Dermis blood vessel endothelial cell (primary cell): ENCODE measurements at places on chromosomes 13 and 19. TPM values are rescaled to one million over a fixed set of nuclear protein-coding genes. Genes with fewer than 3 reads are reported as not detected.

- DNase-seq, result no peak
These were observed 84.1 kb upstream of the ABCC4 start for GRCh38 chr13:95385373-95385772.

- DNase-seq, result peak; percentile 54
These were observed 23.1 kb downstream of the TBC1D4 start for GRCh38 chr13:75458696-75459422.

DNA sequence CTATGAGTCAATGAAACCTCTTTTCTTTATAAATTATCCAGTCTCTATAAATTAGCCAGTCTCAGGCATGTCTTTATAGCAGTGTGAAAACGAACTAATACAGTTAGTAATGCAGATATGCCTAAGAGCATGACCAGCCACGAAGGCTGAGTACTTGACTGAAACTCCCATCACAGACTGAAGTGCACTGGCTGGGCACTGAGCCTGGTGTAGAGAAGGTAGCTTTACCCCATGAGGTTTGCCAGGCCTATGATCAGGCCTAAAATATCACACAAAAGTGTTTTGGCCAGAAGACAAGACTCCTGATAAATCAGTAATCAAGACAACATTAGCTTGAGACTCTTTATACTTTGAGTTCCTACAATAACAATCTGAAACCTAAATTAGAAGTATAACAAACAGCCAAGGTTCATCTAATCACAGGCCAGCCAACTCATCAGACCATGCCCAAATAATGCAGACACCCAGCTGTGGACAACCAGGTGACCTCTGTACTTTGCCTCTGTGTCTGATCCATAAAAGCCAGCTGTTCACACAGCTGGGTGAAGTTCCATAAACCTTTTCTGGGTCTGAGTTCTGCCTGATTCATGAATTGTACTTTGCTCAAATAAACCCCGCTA, 771.8 kb upstream of the SLITRK1 start:
- no peak for DNase-seq

GRCh38 chr19:18815673-18816072, 16.1 kb upstream of the UPF1 start:
- no peak for DNase-seq

- peak; percentile 70 for DNase-seq
These were observed 10.6 kb downstream of the REXO1 start for GRCh38 chr19:1837625-1838105.

DNA sequence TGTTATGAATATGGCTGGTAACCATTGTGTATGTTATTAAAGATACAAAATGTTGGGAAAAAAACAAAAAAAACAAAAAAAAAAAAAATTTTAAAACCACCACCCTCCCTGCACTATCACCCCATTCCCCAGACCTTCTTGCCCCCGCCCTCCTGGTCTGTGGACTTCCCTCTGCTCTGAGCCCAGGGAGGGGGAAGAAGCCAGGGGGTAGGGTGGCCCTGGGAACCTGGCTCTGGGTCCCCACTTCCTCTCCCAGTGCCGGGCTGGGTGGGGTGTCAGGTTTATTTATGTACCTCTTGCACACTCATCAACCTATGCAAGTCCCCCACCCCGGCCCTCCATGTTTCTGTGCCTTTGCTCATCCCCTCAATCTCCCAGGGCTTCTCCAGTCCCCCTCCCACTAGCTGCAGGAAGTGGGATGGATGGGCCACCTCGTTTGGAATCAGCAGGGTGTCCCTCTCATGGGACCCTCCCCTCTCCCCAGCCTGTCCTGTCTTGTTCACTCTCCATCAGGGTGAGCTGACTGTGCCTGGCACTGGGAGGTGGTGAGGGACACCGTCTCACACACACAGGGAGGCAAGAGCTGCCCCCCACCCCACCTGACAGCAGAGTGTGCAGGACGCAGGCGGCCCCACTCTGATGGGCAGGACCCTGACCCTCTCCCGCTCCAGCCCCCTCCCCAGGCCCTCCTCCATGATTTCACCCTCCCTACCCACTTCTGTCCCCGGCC, 5.9 kb downstream of the PAF1 start:
- no peak for DNase-seq

DNA sequence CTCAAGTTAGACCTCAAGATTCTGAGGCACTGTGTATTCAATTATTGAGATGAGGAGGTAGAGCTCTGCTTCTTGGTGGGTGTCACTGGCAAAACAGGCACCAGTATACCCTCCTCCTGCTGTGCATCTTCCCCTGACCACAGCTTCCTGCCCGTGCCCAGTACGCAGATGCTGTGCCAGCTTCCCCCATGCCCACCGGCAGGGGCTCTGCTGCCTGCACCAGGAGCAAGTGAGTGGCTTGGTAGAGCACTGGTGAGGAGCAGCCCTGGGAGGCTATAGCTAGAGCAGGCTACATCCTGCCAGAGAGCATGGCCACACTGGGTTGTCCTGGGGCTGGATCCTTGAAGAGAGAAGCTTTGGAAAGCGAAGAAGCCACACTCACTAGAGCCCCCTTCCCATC, 21.0 kb upstream of the RNF17 start:
- no peak for DNase-seq

DNA sequence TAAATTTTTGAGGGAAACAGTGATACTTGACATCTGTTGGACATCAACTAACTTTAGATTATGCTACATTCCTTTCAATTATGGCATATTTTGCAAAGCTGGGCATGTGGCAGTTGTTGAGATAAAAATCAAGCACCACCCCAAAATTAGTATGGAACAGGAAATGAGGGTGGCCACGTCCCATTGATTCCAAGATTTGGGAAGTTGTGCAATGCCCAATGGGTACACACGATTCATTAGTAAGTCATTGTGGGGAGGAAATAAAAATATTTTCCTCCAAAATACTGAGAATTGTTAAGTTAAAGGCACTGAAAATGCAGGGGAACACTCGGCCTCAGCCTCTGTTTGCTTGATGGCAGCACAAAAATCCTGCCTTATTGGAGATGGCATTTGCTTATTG, 7.6 kb downstream of the ERICH6B start:
- DNase-seq, result no peak

GRCh38 chr13:110412132-110412914, 105.2 kb downstream of the COL4A2 start:
- DNase-seq, result peak; percentile 97

GRCh38 chr13:20988033-20988908, 73.1 kb downstream of the LATS2 start:
- no peak for DNase-seq

GRCh38 chr13:40401911-40402776, 264.3 kb downstream of the FOXO1 start:
- DNase-seq, result peak; percentile 97

- no peak for DNase-seq
These were observed 45.5 kb downstream of the IER2 start for GRCh38 chr19:13195678-13196077.

DNA sequence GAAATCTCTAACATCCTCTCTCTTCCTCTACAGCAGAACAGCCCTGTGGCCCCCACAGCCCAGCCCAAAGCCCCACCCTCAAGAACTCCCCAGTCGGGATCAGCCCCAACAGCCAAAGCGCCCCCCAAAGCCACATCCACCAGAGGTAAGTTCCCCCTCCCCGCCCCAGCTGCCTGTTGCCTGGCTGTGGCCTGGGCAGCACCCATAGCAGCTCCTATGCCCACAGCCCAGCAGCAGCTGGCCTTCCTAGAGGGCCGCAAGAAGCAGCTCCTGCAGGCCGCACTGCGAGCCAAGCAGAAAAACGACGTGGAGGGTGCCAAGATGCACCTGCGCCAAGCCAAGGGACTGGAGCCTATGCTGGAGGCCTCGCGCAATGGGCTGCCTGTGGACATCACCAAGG, 14.5 kb downstream of the CC2D1A start:
- DNase-seq, result no peak

- DNase-seq, result no peak
These were observed 37.3 kb downstream of the PHF11 start for GRCh38 chr13:49533011-49533410.

- peak; percentile 11 for DNase-seq
These were observed 16.8 kb upstream of the OR1M1 start for GRCh38 chr19:9070066-9070465.

- no peak for DNase-seq
These were observed 617.7 kb downstream of the DCT start for GRCh38 chr13:93861818-93862217.

GRCh38 chr19:1705367-1705766, 47.9 kb upstream of the ONECUT3 start:
- no peak for DNase-seq

DNA sequence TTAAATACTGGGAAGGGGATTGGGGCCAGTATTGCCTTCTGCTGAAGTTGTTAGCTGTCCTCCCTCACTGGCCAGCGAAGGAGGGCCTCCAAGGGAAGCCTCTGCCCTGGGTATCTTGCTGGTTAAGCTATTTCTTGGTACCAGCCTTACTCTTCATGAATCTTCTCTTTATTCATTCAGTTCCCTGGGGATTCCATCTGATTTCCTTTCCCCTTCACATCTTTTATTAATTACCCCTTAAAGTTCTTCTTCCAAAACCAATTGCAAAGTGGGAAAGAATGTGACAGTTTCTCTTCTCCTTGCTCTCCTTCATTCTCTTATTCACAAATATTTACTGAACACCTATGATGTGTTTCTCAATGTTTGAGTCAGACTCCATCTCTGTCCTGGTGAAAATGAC, 36.7 kb upstream of the STK24 start:
- no peak for DNase-seq

TTYH1 gene
- total RNA-seq, result not detected in 2 replicates

SIGLEC9 gene
- total RNA-seq, result 0.19 TPM in 1 of 2 replicates, not detected in the other

KLF1 gene
- 0.17 TPM in 1 of 2 replicates, not detected in the other for total RNA-seq

FSD1 gene
- total RNA-seq, result 7.0 and 11.0 TPM in 2 replicates

RNF17 gene
- total RNA-seq, result 0.09 TPM in 1 of 2 replicates, not detected in the other

KL gene
- 0.23 and 1.0 TPM in 2 replicates for total RNA-seq

FREM2 gene
- total RNA-seq, result under 0.01 and 0.05 TPM in 2 replicates

ATP13A1 gene
- 36.8 and 188 TPM in 2 replicates for total RNA-seq

BBC3 gene
- 24.5 and 26.9 TPM in 2 replicates for total RNA-seq

SWSAP1 gene
- total RNA-seq, result 0.79 and 0.85 TPM in 2 replicates

ADM5 gene
- 0.70 and 1.5 TPM in 2 replicates for total RNA-seq

CEBPA gene
- total RNA-seq, result 0.17 and 0.19 TPM in 2 replicates

PTGER1 gene
- total RNA-seq, result 0.17 and 0.42 TPM in 2 replicates

CGB1 gene
- not detected in 2 replicates for total RNA-seq

TMEM145 gene
- 0.09 TPM in 1 of 2 replicates, not detected in the other for total RNA-seq
